ENCODE measurements at places on chromosomes 11 and 22.

DNA sequence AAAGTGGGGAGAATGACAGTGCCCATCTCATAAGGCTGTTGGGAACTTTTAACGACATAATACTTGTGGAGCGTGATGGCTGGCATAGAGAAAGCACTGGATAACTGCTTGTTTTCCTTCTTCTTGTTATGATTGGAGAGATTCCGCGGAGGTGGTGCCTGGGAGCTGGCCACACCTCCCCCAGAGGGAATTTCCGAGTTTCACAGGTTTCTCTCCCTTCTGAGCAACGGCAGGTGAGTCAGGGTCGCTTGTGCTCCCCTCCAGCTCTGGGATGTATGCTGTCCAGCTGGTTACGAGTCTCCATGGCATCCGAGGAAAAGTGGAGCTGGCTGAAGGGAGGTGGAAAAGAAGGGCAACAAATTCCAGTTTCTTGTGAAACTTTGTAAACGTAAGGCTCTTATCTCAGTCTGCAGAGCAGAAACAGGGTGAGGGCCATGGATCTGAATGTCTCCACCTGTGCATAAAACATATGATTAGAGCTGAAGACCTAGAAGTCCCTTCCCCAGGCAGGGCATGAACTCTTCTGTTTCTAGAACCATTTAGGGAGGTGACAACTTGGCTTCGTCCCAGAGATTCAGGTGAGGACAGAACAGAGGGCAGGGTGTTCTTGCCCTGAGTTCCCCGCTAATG is 10.0 kb upstream of the PLET1 start:
- DNase-seq: no peak

- no peak for DNase-seq
Observed at GRCh38 chr11:85749287-85749834, 61.6 kb downstream of the SYTL2 start.

DNA sequence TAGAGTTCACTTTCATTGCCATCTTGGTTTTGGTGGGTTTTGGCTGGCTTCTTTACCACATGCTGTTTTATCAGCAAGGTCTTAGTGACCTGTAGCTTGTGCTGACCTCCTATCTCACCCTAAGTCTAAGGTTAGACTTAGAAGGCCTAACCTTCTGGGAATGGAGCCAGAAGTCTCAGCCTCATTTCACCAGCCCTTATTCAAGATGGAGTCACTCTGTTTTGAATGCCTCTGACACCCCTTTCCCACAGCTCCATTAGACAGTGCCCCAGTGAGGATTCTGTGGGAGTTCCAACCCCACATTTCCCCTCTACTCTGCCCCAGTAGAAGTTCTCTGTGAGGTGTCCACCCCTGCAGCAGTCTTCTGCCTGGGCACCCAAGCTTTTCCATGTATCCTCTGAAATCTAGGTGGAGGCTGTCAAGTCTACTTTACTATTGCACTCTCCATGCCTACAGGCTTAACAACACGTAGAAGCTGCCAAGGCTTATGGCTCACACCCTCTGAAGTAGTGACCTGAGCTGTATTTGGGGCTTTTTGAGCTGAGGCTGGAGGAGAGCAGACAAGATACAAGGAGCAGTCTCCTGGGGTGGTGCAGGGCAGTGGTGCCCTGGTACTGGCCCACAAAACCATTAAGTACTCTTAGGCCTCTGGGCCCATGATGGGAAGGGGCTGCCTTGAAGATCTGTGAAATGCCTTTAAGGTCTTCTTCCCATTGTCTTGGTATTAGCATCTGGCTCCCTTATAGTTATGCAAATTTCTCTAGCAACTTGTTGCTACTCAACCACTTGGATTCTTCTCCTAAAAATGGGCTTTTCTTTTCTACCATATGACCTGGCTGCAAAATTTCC is 65.9 kb upstream of the SC5D start:
- no peak for DNase-seq

DNA sequence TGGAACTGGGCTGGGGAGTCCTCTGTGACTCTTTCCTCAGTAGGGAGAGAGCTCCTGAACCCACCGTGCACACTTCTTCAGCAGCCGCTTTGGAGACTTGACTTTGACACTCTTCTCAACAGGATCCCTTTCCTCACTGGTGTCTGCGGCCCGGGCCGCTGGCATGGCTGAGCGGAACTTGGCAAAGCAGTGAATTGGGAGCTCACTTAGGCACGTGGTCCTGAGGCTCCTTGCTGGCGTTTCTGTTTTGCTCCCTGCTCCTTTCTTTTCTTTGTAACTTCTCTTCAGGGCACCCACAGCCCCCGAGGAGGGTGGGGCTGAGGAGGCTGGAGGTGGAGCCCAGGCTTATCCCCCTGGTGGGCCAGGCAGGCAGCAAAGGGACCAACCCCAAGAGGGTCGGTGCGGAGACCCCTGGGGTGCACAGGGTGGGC is 8.4 kb upstream of the KCNQ1OT1 start:
- DNase-seq: no peak

DNA sequence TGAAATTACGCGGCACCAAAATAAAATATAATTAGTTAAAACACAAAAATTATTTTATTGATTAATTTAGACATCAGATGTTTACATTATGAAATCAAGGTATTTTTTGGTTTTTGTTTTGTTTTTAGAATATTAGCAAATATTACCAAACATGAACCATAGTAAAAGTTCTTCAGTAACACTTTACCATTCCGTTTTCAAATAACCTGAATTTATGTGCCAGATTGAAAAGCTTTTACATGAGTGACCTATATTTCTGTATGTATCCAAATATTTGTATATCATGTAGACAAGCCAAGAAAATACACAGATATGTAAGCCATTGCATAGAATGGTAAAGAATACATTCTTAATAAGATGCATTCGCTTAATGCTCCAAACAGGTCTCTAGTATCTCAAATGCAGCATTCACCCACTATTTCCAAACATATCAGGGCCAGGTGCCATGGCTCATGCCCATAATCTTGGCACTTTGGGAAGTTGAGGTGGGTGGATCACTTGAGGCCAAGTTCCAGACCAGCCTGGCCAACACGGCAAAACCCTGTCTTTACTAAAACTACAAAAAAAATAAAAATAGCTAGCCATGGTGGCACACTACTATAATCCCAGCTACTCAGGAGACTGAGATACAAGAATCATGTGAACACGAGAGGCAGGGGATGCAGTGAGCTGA is 102.4 kb upstream of the SERPIND1 start:
- no peak for DNase-seq

DNA sequence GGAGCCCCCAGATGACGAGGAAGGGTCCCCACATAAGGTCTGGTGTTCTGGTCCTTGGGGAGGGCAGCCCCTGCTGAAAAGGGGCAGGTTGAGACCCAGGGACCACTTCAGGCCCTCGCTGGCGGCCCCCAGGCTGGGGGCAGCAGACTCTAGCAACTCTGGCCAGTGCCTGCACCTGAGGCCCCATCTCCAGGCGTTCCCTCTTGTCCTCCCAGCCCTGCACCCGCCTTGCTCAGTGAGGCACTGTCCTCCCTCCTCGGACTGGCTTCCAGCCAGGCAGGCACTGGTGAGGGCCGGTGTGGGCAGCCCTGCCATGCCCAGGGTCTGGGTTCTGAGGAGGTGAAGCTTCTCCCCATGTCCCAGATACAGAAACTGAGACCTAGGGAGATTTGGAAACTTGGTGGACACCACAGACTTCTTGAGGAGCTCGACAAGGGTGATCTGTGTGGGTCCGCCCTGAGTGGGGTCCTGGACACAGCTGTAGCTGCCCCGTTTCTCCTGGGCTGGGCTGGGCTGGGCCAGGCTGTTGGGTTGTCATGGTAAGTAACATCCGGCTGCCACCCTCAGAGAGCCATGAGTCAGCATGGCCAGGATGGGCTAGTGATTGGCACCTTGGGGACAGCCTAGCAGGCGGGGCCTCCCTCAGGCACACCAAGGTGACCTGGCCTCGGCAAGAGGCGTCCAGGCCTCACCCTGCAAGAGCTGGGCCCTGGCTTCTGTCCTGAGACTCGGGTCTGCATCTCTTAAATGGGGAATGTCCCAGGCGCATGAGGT is 11.1 kb upstream of the PHLDA2 start:
- DNase-seq: no peak

DNA sequence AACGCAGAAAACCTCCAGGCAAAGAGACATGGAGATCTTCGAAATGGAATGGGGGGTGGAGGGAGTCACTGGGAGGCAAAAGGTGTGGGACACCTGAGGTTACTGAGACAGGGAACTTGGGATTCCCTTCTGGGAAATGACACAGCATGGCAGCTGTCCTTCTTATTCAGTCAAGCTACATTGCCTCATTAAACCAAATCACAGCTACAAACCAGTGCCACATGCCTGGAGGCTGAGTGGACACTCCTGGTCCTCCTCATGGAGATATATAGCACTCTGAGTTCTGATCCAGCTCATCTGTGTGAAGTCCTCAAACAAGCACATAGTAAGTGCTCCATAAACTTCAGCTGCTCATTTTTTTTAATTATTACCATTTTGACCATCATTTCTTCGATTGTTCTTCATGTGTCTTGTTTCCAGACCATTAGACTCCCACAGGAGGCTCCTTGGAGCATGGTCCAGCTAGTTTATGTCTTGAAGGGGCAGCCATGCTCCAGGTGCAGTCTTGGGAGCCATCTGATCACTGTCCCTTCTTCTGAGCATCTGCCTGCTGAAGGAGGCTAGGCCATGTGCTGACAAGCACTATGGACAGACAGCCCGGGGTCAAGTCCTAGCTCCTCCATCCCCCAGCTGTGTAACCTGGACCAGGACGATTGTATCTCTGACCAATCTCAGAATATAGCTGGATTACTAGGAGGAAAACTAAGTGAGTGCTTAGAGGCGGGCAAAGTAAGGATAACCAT is 9.7 kb upstream of the FXYD2 start:
- DNase-seq: no peak

- DNase-seq: no peak
Observed at GRCh38 chr22:47406180-47406834, 643.9 kb downstream of the TBC1D22A start.

- no peak for DNase-seq
Observed at GRCh38 chr22:46479046-46479445, 58.4 kb downstream of the CELSR1 start.

Data from stimulated activated CD4-positive, alpha-beta T cell treated with anti-CD3 and anti-CD28 coated beads, Interleukin-4, amount 100 ng/mL, for 4 hours (primary cell).